Ecto neural progenitor cell (in vitro differentiated cells): ENCODE measurements at places on chromosomes 3 and 15.

DNA sequence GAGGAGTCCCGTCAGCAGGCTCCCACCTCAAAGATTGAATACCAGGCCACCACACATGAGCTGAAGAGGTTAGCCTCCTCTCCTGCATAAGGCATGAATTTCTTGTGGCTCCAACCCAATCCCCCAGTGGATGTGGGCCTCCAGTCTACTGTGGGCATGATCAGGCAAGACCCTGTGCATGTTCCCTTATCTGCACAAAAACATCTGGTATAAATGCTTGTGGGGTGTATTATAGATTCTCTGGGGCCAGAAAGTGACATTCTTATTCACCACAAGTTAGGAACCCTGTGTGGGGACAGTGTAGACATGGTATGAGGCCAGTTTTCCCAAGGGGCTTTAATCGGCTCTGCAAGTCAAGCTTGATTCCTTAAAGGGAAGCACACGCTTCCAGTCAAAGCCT, 18.2 kb upstream of the UBP1 start:
- no peak for DNase-seq

DNA sequence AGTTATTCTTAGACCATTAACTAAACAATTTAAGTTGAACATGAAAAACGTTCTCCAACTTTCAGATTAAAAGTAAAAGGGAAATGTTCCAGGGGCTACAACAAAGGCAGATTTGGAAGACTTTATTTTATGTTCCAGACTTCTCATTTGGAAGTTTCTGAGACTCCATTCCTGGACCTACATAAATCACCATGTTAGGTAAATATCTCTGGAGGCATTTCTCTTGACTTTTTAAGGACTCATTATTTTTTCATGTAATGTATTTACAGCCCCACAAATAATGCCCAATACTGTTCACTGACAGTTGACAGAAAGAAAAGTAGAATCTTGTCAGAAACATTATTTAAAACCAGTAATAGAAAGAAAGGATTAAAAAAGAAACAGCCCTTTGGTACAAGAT, 352.1 kb downstream of the SLC9A9 start:
- DNase-seq, result no peak

DNA sequence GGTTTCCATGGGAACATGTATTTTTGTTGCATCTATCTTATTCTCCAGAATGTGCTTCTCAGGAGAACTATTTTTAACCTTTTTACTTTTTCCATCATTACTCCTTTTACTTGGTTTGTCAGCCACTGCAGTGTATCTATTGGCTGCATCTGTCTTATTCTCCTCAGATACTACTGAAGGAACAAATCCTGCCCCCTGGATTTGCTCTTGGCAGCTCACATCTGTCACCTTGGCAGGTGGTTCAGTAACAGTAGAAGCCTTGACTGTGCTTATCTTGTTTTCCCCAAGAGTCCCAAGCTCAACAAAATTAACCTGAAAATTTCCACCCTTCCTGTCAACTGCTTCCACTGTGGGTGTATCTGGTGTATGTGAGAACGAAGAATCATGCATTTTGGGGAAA, 106.0 kb downstream of the MAP4 start:
- DNase-seq, result no peak

DNA sequence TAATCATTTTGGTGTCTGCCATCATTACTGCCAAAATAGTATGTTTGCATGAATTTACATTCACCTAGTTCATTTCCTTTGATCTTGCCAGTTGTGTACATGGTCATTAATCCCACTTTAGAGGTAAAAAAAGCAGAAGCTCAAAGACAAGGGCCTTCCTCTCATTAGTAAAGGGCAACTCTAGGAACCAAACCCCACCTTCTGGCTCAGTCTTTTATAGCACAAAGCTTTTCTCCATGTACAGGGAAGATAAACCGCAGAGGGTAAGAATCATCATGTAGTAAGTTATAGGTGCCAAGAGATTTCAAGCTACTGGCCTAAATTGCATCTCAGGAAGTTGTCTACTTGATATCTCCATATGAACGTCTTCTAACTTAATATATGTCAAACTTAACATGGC, 19.3 kb upstream of the SPG21 start:
- DNase-seq, result no peak

DNA sequence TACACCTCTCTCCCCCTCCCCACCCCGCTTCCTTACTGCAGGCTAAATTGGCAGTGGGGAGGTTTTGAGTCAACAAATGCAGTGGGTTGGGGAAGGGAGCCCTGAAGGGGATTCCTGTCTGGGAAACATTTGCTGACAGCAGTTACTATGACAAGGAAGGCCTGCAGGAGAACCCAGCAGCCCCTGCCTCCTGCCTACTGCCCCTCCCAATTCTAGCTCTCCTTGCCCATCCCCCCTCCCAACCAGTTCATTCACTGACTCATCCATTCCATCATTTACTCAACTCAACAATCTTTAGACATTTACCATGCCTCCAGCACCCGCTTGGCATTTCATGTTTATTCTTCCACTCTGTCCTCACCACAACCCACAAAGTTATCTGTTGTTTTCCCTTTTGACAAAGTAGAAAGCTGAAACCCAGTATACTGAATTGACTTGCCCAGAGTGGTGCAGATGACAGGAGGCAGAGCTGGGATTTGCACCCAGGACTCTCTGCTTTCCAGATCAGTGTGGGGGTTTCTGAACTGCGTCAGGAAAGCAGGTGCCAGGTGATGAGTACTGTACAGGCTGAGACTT, 75.0 kb downstream of the MAGEF1 start:
- no peak for DNase-seq
